ENCODE measurements at places on chromosomes 7 and 10.

- DNase-seq = no peak
Measured at GRCh38 chr7:1804310-1804709, 134.2 kb downstream of the ELFN1 start.

DNA sequence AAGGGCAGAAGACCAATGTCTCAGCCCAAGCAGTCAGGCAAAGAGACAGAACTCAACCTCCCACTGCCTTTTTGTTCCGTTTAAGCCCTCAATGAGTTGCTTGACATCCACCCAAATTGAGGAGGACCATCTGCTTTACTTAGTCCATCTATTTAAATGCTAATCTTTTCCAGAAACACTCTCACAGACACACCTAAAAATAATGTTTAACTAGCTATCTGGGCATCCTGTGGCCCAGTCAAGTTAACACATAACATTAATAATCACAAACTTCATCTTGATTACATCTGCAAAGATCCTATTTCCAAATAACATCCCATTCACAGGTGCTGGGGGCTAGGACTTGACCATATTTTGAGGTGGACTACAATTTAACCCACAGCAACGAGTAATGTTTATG, 115.7 kb downstream of the RAB11FIP2 start:
- no peak for DNase-seq

DNA sequence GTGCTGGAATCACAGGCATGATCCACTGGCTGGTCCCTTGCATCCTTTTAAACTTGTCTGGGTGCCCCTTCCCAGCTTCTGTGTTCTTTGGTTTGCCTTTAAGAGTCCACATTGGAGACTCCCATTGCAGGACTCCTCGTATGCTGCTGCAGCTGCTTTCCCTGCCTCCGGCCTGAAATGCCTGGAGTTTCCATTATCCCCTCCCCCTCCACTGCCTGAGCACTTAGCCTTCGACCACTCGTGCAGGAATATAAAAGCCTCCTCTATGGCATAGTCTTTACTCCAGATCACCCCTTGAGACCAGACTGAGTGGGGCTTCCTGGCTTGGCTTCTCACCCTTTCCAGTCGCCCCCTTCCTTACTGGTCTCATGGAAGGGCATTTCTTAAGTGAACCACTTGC, 80.2 kb downstream of the RHOBTB1 start:
- DNase-seq = no peak

- DNase-seq = peak; percentile 6
Measured at GRCh38 chr7:15848901-15849300, 162.4 kb upstream of the MEOX2 start.

- DNase-seq = peak; percentile 56
Measured at GRCh38 chr10:24383681-24384106, 174.8 kb downstream of the KIAA1217 start.

GRCh38 chr10:28587270-28587969, 54.5 kb downstream of the WAC start:
- no peak for DNase-seq

DNA sequence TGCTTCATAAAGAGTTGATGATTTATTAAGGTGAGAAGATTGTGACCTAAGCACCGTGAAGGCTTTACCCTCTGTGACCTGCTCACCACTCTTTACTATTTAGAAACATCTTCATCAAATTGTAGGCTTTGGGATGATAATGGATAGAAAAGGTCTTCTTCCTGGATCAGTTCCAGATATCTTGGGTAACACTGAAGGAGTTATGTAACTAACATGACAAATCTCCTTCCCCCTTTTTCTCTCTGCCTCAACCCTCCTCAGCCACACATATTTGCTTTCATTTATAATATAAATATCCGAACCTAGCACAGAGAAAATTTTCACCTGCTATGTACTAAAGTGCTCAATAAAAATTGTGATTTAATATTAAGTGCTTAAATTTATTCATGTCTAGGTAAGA, 151.5 kb downstream of the FRMD4A start:
- DNase-seq = no peak

- no peak for DNase-seq
Measured at GRCh38 chr10:103921248-103921647, 3.3 kb upstream of the STN1 start.

DNA sequence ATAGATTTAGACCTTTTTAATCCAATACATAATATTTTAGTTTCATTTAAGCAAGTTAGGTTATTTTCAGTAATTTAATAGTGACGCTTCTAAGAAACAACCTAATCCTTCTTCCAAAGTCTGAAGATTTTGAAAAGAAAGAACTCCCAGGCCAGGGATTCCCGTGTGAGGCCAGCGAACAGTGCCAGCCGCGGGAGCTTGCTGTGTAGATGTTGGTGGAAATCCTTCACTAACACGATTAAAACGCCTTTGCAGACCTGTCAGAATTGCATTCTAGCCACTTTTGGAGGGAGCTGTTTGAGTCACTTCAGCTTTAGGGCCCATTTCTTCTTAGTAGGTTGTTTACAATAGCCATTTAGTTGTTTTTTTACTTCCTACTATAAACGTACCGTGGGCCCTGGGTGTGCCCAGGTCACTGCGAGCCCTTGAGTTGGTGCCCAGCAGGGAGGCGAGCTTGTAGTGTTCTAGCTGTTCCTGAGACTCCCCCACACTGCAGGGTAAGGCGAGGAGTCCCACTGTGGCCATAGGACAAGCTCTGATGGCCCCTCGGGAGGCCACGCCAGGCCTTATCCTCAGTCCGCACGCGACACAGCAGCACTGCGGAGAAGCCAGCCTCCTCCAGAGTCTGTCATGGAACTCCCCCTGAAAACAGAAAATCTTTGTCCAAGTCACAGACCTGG, 32.3 kb downstream of the PPP2R2D start:
- DNase-seq = no peak

DNA sequence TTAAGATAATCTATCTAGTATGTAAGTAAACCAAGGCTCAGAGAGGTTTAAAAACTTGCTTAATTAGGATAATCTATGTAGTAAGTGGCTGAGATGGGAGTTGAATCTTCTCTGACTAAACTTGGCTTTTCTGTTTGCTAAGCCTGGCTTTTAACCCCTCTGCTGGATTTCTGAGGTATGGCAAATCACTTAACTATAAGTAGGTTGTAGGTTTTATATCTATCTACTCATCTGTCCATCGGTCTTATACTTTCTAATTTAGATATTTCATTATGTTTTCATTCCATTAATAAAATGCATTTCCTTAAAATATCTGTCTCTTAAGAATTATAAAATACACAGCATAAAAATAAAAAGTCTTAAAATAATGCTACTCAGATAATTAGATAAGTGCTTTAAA, 59.4 kb downstream of the ST7 start:
- DNase-seq = peak; percentile 74

GRCh38 chr7:70884440-70884764, 247.5 kb upstream of the GALNT17 start:
- DNase-seq = no peak

DNA sequence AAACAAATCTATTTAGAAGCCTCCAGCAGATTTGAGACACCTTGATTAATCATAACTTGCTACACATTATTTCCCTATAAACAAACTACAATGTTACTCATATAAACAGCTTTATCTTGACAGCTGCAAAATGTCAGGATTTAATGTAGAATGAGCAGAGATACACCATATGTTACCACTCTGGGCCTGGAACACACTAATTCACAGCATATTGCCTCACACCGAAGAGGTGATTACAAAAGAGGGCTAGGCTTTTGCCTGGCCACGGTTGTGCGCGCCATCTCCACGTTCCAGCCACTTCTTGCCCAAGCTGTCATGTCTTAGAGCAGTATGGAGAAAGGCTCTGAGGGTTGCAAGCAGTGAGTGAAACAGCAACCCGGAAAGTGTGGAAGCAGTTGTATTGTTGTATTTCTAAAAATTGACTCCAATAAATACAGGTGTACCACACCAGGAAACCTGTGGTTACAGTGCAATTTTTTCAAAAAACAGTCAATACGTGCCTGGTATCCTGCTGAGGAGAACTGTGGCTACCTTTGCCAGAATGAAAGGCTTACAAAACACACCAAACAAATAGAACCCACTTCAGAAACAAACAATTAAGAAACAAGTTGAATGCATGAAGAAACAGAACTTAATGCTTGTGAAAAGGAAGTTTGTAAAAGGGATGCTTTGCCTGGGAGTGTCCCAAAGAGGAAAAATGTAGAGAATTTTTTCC, 498.1 kb downstream of the PLXNA4 start:
- DNase-seq = no peak

DNA sequence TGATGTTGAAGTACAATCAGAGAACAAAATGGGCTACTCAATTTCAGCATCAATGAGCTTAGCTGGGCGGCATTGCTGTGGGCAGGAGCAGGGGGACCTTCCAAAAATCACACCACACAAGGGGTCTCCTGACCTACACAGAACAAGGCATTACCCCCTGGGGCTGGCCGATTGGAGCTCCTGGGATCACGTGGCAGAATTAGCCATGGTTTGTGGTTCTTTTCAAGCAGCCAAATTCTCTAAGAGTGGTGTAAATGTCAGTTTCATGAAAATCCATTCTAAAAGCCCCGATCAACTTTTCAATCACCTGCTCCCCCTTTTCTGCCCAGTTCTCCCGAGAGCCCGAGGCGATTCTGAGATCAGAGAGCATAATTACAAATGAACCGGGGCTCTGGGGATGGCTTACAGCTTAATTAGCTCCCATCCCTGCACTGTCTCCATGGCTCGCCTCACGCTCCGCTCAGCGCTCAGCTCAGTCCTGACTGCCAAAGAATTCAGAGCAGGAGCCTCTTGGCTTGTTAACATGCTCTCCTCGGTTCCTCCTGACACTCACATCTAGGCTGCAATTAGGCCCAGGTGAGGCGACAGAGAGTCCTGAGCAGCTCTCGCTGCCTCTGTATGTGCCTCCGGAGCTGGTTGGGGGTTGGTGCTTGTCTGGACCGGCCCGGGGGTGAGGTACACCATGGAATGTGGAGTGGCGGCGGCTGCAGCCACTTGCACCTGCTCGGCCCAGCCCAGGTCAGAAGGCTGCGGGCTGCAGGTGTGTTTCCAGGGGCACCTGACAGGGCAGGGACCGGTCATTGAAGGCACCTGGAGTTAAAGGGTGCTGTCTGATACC, 111.8 kb downstream of the WDR11 start:
- no peak for DNase-seq

DNA sequence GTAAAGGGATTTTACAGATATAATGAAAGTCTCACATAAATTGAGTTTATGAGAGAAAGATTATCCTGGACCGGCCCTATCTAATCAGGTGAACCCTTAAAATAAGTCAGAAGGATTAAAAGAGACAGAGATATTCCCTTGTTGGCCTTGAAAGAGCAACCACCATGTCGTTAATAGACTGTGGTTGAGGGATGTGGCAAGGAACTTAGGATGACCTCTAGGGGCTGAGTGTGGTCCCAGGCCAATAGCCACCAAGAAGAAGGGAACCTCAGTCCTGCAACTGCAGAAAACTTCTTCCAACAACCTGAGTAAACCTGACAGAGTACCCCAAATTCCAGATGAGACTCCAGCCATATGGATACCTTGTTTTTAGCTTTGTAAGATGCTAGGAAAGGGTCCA, 121.5 kb downstream of the POLR1F start:
- no peak for DNase-seq

GRCh38 chr7:133048589-133048988, 33.3 kb downstream of the CHCHD3 start:
- DNase-seq = no peak

GRCh38 chr10:80917636-80918035, 379.9 kb downstream of the SH2D4B start:
- no peak for DNase-seq

DNA sequence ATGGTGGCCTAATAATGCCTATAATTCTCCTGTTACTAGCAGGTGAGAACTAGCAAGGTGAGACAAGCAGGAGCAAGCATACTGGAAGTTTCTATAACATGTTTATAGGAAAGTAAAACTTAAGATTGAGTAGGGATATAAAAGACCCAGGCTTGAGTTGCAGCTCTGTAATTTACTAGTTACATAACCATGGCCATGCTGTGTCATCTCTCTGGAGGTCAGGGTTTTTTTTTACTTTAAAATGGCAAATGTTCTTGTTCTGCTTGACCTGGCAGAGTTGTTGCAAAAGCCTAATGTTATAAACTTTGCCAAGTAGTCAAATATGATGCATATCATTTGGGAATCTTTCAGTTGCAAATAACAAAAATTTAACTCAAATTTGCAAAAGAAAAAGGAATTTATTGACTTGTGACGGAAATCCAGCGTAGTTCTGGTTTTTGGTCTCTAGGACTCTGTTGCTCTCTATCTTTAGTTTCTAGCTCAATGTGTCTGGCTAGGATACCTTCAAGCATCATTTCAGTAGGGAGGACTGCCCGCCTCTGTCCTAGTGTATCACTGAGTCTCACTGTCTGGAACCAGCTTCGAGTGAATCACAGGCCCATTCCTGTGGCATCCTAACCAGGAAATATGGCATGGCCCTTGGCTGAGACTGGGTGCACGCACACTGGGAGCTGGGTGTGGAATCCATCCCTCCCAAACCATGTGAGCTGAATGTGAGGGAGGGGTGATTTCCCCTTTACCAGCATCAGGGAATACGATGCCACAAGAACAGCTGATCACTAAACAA, 67.9 kb downstream of the ADAM22 start:
- DNase-seq = no peak

- peak; percentile 40 for DNase-seq
Measured at GRCh38 chr7:141754939-141755338, 9.0 kb upstream of the TAS2R3 start.
